ENCODE measurements at places on chromosomes 13 and 19.

DNA sequence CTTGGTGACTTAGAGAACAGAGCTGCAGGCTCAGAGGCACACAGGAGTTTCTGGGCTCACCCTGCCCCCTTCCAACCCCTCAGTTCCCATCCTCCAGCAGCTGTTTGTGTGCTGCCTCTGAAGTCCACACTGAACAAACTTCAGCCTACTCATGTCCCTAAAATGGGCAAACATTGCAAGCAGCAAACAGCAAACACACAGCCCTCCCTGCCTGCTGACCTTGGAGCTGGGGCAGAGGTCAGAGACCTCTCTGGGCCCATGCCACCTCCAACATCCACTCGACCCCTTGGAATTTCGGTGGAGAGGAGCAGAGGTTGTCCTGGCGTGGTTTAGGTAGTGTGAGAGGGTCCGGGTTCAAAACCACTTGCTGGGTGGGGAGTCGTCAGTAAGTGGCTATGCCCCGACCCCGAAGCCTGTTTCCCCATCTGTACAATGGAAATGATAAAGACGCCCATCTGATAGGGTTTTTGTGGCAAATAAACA is 9.9 kb downstream of the APOC1 start:
- no peak for DNase-seq

GRCh38 chr19:56136362-56136761 is 4.7 kb upstream of the ZNF444 start:
- DNase-seq: no peak

- no peak for DNase-seq
Measured at GRCh38 chr13:92390217-92390616, 836.4 kb upstream of the GPC6 start.

- DNase-seq: no peak
Measured at GRCh38 chr19:2743099-2743498, 3.3 kb upstream of the SLC39A3 start.

Measured in cortex of kidney (tissue), 1 donor.